ENCODE measurements at places on chromosomes 3 and 15. TPM values are rescaled to one million over a fixed set of nuclear protein-coding genes. Genes with fewer than 3 reads are reported as not detected.

Gene HGD
- not detected for total RNA-seq

DNA sequence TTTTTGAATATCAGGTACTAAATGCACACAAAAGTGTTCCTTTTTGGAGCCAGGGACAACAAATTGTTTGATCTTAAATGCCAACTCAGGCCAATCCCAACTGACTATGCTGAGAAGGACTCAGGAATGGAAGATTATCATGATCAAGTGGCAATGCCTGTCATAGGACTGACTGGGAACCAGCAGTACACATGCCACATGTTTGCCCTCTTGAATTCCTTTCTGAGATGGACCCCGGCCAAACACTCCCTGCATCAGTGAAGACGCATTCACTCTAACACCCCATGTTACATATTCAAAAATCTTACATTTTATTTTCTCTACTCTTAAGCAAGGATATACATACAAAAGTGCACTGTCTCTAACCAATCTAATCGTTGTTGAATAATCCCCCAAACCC lies 36.1 kb downstream of the CLDN18 start:
- no peaks in the 10 kb centered on the region for H3K4me1 ChIP-seq
- H3K27ac ChIP-seq = no peak overlapping the region
- H3K4me3 ChIP-seq = no peak overlapping the region
- no peaks in the 10 kb centered on the region for H3K27me3 ChIP-seq

DNA sequence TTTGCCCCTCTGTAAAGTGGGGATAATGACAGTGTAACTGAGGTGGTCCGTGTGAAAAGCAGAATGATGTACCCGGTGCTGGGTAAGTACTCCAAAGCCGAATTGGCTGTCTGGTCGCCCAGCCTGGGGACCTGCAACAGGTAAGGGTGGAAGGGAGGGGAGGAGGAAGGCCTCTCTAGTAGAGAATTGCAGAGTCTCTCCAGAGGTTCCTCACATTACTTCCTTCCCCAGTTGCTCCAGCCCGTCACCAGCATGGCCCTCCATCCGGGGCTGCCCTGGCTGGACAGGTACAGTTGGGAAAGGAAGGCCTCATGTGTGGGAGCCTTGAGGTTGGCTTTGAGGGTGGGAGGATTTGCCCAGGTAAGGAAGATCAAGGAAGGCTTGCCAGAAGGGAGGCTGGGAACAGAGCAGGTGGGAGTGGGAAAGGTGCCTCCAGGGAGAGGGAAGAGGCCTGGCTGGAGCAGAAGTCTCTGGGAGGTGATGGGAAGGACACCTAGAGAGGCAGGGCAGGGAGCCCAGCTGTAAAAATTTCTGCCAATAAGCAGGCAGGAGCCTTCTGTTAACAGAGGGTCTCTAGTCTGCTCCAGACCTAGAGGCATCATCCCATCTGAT lies 1.7 kb upstream of the PSTPIP1 start:
- H3K27ac ChIP-seq = no peak overlapping the region
- H3K27me3 ChIP-seq = no peaks in the 10 kb centered on the region
- no peak for DNase-seq
- H3K4me3 ChIP-seq = no peak overlapping the region
- H3K4me1 ChIP-seq = no peaks in the 10 kb centered on the region
- H3K36me3 ChIP-seq = no peaks in the 10 kb centered on the region

DNA sequence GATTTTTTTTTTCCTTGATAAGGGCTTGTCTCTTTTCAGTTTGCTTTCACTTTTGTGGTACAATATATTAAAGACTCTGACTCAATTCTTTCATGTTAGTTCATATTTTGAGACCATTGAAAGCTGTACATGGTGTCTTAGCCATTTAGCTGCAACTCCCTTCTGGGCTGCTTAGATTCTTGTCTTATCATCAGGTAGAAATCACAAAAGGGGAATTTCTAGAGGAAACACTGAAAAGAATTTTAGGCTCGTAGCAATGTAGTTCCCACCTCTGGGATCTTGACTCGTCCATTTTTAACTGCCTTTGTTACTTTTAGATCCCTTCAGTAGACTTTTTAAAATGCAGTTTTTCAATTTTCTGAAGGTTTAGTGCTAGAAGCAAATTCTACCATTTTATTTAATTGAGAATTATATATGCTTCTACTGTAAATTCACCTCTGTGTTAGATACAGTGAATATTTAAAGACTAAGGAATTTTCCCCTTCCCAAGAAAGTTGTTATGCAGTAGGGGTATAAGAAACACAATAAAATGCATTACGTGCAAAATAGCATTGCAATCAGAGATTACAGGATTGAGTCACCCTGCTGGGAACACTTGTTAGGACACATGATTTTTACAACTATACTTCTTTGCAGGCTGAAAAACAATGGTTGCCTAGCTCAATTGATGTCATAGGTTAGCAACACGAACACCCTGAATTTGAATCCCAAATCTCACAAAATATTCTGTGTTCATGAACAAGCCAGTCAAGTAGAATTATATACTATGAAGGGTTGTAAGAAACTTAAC lies 772.7 kb downstream of the PDCD6IP start:
- no peaks in the 10 kb centered on the region for H3K36me3 ChIP-seq
- H3K4me3 ChIP-seq = no peak overlapping the region
- no peak for DNase-seq
- H3K27me3 ChIP-seq = no peaks in the 10 kb centered on the region
- no peak overlapping the region for H3K27ac ChIP-seq
- no peaks in the 10 kb centered on the region for H3K4me1 ChIP-seq

DNA sequence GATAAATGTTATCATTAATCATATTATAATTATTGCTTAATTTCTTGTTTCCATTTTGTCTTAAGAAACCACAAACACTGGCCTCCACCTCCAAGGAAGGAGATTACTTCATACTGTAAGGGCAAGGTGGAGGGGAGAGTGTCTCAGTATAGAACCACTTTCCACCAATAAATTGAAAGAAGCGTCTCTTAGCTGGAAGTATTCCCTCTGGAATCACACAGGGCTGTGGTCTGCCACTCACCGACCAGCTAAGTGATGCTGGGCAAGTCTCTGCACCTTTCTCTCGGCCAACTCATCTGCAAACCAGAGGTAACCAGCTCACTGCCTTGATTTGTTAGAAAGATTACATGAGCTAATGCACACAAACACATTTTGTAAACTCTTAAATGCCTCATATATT lies 63.1 kb downstream of the EIF4E3 start:
- H3K27ac ChIP-seq = no peak overlapping the region
- no peaks in the 10 kb centered on the region for H3K4me1 ChIP-seq
- no peaks in the 10 kb centered on the region for H3K27me3 ChIP-seq
- H3K4me3 ChIP-seq = no peak overlapping the region
- H3K36me3 ChIP-seq = no peaks in the 10 kb centered on the region

Gene FBXO40
- total RNA-seq = not detected
